T-cell (primary cell): ENCODE measurements at places on chromosomes 3 and 15.

DNA sequence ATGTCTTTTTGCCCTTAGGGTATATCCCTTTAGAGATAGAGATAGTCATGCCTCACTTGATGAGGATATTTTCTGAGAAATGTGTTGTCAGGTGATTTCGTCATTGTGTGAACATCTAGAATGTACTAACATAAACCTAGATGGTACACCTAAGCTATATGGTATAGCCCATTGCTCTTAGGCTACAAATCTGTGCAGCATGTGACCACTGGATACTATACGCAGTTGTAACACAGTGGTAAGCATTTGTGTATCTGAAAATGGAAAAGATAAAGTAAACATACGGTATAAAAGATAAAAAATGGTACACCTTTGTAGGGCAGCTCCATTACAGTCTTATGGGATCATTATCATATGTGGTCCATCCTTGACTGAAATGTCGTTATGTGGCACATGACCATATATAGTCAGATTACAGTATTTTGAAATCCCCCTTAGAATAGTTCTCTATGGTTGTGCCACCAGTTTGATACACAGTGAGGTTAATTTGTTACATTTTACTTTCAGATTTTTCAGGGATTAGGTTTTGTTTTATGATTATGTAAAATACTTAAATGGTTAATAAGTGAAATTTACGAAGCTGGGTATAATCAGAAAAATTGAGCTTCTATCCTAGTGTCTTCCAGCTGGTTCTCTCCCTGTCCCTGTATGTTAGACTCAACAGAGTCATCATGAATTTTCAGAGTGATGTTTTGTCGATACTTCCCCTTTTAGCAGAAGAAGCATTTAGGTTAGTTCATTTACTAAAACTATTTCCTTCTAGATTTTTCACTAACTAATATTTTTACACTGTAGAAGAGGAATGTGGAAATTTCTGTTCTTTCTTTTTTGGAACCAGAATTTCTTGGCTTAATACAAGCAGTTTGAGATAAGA, 12.8 kb downstream of the SETD5 start:
- DNase-seq: no peak

DNA sequence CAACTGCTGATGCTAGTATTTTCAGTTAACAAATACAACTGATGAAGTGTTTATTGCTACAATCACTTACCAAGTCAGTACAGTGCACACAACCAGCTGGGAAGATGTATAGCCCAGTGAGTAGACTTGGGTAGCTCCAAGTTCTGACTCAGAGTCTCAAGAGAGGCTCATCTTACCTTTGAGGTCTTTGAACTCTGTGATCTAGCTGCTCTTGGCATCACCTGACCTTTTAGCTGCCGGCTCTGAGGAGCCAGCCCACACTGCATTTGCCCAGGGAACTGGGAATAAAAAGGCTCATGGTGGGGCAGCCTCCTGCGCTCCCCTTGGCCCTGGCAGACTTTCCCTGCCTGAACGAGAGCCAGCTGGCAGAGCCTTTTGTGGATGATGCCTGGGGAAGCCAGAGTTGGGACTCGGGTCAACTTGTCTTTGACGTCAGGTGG, 82.6 kb downstream of the CEMIP start:
- DNase-seq: no peak

DNA sequence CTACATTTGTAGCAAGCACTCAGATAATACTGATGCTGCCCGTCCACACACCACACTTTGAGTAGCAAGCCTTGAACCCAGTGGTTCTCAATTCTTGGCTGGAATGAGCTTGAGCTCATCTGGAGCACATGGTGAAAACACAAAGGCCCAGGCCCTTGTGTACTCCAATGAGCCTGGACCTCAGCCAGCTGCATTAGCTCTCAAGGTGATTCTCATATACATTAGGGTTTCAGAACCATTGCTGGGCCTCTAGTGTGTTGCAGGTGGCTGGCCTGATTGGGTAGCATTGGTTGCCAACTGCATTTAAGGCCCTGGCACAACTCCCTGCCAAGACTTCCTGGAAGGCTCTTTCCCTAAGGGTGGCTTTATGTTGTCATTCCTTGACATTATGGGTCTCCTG, 23.4 kb upstream of the ZFAND6 start:
- DNase-seq: no peak

GRCh38 chr15:57961919-57962318, 103.6 kb downstream of the ALDH1A2 start:
- DNase-seq: no peak

GRCh38 chr3:7927015-7927414, 574.6 kb upstream of the LMCD1 start:
- no peak for DNase-seq

DNA sequence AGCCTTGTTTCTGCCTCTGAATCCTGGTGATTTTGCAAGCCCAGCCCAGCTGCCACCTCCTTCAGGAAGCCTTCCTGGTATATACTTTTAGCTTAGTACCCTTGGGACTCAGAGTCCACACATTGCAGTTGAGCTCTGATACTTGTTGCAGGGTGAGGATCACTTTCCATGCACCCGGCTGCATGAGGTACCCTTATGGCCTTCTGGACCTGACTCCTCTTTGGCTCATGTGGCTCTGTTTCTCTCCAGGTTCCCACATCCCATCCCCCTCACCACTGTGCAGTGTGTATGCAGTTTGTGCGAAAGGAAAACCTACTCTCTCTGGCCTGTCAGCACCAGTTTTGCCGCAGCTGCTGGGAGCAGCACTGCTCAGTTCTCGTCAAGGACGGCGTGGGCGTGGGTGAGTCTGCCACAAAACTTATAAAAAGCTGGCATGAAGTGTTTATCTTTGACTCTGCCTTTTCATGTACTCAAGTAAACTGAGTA, 23.1 kb upstream of the P4HTM start:
- no peak for DNase-seq

- no peak for DNase-seq
These were observed 340.9 kb upstream of the ICE2 start for GRCh38 chr15:60819860-60820259.
